ENCODE measurements at places on chromosomes 4 and X. TPM values are rescaled to one million over a fixed set of nuclear protein-coding genes. Genes with fewer than 3 reads are reported as not detected.

Gene BCORL1
- 12.1 TPM for total RNA-seq

Gene CFP
- total RNA-seq: 6.0 TPM

- no peak for DNase-seq
Measured at GRCh38 chrX:119762718-119763117, 4.3 kb downstream of the SOWAHD start.

DNA sequence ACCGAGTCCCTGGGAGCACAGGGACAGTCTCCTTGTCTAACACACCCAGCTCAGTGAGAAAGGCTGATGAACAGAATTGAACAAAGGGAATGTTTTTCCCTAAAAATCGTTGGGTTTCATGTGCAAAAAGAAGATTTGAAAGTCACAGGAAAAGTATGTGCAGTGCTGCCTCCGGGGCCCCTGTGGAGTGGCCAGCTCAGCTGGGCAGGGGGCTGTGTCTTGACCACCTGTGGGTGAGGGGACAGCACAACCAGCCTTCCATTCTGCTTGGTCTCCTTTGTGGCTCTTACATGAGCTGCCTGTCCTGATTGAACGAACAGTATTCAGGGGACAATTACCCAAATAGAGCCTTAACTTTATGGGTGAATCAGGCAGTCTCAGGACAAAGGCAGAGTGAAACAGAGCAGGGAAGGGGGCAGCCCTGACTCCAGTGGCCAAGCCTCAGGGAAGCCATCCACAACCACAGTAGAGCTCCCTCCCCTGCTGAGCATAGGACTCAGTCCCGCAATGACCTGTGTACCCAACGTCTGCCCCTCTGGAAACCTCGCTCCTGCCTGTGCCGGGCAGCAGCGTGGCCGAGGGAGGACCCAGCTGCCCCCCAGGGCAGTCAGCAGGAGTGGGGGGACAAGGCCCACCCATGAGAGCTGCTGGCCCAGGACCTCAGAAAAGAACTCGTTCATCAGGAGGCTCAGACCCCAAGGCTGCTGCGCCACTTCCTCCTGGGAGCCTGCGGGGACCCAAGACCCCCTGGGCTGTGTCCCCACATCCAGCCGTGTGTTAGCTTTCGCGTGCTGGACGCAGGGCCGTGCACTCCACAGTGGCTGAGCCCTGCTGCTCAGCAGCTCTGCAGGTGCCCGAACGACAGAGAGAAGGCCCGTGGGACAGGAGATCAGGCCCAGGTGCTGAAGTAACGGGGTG, 59.6 kb upstream of the MXD4 start:
- no peak for DNase-seq

GRCh38 chr4:113781439-113782040, 20.0 kb upstream of the CAMK2D start:
- DNase-seq: no peak

Gene HSFX4
- not detected for total RNA-seq

GRCh38 chr4:128275346-128275745, 12.3 kb downstream of the PGRMC2 start:
- no peak for DNase-seq

- no peak for DNase-seq
Measured at GRCh38 chrX:124346117-124346876, at the start of gene SH2D1A. Gene SH2D1A, plus strand, starts transcription at chrX:124346563. Its CDS starts 80 bp downstream, at chrX:124346643.

DNA sequence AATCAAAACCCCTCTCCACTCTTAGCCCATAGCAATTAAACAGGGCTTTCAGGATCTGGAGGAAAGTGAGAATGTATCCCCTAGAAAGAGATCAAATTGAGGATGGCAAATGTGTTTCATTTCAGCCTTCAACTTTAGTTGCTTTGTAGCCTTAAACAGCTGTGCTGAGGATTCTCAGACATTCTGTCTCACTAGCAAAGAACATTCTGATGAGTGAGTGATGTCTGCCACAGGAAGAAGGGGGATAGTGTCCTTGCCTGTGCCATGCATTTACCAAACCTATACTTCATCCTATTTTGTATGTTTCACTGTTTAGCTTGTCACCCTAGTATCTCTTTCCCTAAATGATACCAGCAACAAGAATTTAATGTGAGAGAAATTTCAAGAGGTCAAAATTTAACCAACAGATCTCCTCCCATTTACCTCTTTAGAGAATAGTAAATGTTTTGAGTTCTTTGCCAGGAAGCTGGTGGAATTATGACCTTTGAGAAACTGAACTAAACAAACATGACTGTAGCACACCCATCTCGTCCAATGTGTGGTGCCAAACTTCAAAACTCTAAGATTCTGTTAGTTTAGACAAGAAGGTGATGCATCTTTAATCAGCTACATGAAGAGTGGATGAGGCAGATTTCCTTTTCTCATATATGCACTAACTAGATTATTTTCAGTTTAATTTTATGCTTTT, 165.6 kb downstream of the PALLD start:
- DNase-seq: no peak

Gene PASD1
- total RNA-seq: not detected

DNA sequence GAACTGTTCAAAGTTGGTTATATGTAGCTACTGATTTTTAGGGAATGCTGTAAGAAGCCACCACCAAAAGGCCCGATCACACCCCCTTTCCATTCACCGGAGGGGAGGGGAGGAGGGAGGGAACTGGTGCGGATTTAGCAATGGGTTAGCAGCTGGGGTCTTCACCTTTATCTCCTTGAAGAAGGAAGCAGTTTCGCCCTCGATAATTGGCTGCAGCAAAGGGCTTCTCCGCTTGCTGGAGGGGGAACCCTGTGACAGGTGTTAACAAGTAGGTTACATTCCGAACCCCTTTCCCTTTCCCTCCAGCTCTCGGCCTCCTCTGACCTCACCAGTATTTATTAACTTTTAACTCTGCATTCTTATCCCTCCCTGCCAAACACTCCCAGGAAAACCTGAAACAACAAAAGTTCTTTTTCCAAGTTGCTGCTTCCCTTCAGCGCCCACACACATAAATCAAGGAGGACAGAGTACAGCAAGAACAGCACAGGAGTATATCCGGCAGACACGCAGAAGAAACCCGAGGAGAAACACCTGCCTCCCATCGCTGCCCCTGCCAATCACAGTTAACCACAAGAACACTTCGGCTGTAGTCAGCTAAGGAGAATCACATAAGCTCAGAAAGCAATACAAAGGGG, 39.8 kb upstream of the NAP1L5 start:
- DNase-seq: no peak

Gene SPATA4
- 0.44 TPM for total RNA-seq

Gene TMEM154
- total RNA-seq: 2.6 TPM

- no peak for DNase-seq
Measured at GRCh38 chrX:111010111-111010510, 85.9 kb upstream of the PAK3 start.

GRCh38 chr4:103075894-103076746, 441 bp downstream of the SLC9B2 start:
- DNase-seq: peak; percentile 45

DNA sequence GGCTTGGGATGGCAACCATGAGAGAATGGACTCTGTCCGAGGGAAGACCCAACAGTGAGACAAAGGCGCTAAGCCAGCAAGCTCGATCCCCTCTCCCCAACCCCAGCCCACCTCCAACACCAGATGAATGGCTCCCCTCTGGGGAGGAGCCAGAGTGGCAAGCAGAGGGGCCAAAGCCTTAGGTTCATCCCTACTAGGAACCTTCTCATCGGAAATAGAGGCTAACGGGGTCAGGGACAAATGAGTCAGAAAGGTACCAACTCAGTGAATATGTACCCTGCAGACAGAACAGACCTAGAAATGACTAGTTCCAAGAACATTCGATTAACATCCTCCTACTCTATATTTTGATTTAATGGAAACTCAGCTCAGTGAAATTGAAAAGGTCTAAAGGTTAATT, 73.9 kb downstream of the NSG1 start:
- DNase-seq: no peak

Measured in dorsolateral prefrontal cortex (tissue), 122 donors.